Activated T-cell treated with anti-CD3 and anti-CD28 coated beads for 48 hours (primary cell): ENCODE measurements at places on chromosomes 12 and 14.

DNA sequence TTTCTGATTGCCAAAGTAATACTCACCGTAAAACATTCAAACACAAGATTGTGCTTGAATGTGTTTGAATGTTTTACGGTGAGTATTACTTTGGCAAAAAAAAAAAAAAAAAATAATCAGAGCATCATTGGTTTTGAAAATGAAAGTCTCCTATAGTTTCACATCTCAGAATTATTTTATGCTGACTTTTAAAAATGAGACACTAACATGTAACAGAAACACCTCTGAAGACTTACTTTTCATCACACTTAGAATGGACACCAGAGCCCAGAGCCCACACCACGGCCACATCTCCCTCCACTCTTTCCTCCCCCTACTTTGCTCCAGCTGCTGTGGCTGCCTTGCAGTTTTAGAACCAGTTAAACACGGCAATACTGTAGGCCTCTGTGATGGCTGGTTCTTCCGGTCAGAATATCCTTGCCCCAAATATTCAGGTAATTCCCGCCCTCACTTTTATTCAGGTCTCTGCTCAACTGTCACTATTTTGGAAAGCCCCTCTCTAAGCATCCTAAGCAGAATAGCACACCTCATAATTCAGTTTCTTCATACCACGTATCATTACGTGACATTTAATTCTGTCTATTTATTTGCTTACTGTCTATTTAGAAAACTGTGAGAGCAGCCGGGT is 138.9 kb upstream of the MAX start:
- DNase-seq, result no peak

DNA sequence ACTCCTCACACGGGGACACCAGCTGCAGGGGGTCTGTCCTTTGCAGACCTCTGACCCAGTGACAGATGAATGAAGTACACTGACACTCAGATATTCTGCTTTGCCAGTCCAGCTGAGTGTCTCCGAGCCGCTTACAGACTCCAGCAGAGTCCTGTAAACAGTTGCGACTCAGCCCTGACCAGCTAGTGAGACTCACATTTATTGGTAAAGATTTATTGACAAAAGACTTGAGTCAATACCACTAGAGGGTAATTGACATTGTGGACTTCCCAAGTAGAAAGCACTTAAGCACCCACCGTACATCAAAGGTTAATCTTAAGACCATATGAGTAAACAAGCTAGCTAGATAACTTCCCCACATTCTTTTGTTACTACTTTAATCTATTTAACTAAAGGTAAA is 9.8 kb upstream of the FKBP4 start:
- DNase-seq, result no peak

GRCh38 chr14:96727980-96728717 is 69.0 kb upstream of the VRK1 start:
- no peak for DNase-seq

- no peak for DNase-seq
These were observed 20.0 kb downstream of the CKAP4 start for GRCh38 chr12:106227641-106228319.

- no peak for DNase-seq
These were observed 62.2 kb downstream of the TBX5 start for GRCh38 chr12:114343585-114344302.

GRCh38 chr12:128820723-128821432 is 2.9 kb downstream of the SLC15A4 start:
- no peak for DNase-seq

GRCh38 chr14:96156804-96157760 is 47.6 kb upstream of the BDKRB2 start:
- no peak for DNase-seq

DNA sequence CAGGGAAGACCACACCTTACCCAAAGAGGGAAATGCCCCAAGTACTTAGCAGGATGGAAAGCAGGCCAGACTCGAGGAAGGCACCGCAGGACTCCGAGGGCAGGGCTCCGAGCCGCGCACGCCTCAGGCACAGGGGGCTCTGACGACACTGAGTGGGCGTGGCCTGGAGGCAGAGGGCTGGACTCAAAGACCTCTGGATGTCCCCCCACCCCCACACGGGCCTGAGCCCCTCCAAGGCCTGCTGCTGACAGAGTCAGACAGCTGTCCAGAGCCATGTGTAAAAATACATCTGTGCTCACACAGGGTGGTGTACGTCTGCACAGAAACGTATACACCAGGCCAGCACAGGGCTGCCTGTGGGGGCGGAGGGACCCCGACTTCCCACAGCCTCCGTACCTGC is 1.4 kb downstream of the AKT1 start:
- DNase-seq, result peak; percentile 47
